ENCODE measurements at places on chromosomes 7 and 10.

- DNase-seq = no peak
These were observed 17.3 kb downstream of the TNPO3 start for GRCh38 chr7:129037585-129037984.

DNA sequence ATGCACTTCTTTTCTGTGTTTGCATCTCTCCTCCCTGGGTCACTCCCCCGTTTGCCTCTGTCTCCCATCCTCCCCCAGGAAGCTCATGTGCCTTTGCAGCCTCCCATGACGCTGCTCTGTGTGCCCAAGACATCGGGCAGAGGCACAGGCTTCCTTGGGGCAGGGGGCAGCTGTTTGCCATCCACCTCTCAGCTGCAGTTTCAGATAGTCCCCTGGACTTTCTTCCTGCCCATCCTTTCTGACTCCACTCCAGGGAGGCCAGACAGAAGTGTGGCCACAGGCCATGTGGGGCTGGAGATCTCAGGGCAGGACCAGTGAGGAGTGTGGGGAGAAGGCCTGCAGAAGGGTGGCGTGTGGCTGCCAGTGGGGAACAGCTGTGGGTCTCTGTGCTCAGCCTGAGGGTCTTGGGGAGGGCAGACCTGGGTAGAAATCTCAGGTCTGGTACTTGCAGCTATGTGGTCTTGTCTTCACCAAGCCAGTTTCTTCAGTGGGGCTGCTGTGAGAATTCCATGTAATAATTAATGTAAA lies 10.6 kb upstream of the SAMD8 start:
- no peak for DNase-seq

DNA sequence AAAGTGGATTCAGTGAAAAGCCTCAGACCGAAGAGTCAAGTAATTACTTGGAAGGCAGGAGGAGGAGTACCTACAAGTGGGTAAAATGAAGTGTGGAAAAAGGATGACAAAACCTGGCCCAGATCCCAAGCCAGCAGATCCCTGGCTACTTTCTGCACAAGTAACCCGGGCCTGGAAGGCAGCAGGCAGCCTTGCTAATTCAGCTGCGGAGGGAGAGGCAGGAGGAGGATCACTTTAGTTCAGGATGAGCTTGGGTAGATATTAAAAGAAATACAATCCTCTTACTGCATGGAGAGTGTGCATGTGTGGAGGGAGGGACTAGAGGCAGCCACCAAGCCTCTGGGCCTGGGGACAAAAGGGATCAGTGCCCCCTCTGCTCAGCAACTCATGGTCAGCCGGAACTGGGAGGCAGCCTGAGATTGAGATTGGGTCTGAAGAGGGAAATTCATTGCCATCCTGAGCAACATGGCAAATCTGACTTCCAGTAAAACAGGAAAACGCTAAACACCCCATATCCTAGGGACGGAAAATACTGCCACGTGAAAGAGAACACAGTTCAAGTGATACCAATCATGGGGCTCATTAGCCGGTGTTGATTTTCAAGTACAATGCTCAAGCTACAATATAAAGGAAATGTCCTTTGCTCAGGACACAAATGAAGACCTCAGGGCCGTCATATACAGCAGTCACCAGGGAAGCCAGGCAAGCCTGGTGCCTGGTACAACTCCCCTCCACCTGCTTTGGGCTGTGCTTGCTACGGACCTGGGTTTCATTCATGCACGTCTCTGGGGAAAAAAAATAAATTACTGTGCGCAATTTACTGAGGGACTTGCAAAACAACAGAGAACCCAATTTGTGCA lies 1.3 kb downstream of the AMPH start:
- no peak for DNase-seq

DNA sequence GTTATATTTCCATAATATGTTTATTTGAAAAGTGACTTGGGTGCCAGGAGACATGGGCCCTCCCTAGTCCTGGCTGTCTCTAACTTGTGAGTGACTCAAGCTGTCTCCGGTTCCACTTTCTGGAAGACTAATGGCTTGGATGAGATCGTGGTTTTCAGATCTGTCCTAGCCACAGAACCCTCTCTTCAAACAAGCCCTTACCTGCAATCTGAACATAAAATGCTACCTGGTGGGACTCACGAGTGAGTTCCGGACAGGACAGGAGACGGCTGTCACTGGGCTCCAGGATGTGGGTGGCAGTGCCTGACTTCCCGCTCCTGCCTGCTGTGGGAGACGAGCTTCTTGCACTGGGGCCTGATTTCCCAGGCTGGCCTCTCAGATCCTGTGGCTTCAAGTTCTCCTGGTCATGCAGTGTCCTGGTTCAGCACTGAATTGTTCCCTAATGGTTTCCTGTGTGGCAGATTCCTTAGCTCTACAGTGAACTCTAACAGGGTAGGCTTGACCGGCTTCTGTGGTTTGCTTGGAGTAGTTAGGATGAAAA lies 26.0 kb upstream of the PFKFB3 start:
- no peak for DNase-seq

DNA sequence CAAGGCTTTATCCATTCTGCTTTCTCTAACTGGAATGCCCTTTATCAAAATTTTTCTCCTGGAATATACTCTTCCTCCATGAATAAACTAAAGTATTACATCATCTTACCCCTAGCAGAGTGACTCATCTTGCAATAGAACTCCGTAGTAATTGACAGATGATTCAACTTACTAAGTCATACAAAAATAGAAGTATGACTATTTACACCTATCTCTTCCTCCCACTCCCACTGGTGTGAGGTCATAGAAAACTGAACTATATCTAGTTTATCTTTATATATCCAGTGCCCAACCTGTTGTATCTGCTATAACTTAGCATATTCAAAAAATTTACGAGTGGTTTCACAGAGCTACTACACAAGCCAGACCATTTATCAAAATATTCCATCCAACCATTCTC lies 26.1 kb downstream of the ABCB1 start:
- DNase-seq = no peak

- DNase-seq = peak; percentile 8
These were observed 40.3 kb downstream of the VIPR2 start for GRCh38 chr7:159104188-159104920.

- no peak for DNase-seq
These were observed 40.9 kb downstream of the PRPF18 start for GRCh38 chr10:13627459-13628310.

GRCh38 chr7:19390795-19391194 lies 245.6 kb upstream of the FERD3L start:
- no peak for DNase-seq

DNA sequence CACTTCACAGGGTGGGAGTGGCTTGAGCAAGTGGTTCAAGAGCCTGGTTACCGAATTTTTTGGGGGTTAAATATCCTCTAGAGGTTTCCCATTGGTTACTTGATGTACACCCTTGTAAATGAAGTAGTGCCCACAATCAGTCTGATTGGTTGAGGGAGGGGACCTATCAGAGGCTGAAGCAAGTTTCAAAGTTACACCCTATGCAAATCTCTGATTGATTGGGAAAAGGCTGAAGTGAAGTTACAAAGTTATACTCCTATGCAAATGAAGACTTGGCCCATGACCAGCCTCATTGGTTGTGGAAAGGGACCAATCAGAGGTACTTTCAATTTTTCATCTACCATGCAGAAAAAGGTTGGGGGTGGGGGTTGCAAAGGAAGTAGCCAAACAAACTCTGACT lies 34.7 kb downstream of the UBE2D4 start:
- DNase-seq = no peak

DNA sequence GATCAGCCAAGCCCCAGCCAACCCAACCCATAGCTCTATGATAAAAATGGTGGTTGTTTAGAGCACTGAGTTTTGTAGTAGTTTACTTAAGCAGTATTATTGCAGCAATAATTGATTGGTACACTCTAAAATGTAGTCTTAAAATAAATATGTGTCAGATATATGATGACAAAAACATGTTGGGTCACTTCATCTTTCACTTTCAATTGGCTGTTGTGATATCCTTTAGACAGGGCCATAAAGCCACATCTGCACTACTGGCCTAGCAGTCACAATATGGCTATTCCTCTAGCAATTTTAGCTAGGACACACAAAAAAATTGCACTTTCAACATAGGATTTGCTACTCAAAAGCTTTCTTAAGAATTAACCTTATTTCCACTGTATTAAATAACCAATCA lies 5.9 kb upstream of the CAV1 start:
- DNase-seq = no peak

GRCh38 chr7:91846436-91846835 lies 34.1 kb downstream of the MTERF1 start:
- DNase-seq = no peak

- DNase-seq = no peak
These were observed 120.6 kb downstream of the ZWINT start for GRCh38 chr10:56240471-56240870.

DNA sequence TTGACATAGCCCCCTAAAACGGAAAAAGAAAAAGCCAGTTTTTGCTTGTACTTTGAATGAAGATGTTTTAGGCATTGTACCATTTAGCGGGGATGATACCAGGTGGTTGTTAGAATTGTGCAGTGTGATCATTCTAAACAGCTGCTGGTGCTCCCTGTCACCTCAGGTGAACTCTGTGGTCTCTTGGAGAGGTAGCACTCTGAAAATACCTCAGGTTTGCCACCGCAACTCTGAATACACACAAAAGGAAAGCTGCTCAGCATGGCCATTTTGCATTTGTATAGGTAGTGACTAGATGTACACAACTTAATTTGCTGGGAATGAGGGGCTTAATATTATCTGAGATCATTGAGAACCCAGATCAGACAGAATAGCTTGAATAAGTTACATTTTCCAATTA lies 52.6 kb downstream of the PLEKHA8 start:
- no peak for DNase-seq

DNA sequence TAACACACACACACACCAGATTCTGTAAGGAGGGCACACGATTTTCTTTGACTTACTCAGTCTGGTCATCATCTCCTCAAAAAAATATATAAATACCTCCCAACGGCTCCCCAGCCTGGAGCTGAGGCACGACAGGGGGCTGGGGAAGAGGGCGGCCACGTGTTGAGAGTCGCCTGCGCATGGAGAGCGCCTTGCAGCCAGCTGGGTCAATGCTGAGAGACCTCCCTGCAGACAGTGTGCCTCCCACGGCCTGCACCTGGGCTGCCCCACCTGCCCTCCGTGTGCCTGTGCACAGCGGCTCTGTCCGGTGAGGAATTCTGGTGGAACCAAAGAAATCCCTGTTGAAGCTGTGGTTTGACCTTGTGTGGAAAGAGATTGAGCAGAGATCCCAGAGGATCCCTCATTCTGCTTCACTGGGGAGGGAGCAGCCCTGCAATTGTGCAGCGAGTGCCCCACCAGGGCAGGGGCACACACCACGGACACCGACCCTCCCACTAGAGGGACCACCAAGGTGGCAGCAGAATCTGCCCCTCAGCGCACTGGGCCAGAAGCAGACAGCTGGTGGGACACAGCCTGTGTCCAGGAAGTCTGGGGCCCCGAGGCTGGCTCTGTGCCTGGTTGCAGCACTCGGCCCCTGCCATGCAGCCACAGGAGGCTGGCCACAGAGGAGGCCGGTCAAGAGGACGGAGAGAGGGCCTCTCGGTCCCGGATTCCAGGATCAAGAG lies 150.5 kb upstream of the PPP2R2D start:
- no peak for DNase-seq

DNA sequence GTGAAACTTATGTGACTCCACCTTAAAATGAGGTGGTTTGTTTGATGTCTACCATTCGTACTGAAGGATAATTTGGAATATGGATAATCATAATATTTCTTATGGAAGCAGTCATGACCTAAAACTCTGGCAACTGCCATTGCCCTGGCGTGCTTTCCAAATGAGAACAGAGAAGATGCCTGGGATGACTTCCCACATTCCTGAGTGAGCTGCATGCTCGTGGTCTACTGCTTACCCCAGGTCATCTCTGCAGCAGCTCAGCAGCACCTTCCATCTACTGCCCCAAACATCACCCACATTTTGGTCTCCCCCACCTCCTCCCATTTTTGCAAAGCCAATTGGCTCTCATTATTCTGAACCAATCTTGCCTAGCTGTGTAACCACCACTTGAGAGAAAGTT lies 40.1 kb downstream of the LYZL1 start:
- no peak for DNase-seq

- DNase-seq = no peak
These were observed 766.9 kb downstream of the XPNPEP1 start for GRCh38 chr10:109156396-109156795.

DNA sequence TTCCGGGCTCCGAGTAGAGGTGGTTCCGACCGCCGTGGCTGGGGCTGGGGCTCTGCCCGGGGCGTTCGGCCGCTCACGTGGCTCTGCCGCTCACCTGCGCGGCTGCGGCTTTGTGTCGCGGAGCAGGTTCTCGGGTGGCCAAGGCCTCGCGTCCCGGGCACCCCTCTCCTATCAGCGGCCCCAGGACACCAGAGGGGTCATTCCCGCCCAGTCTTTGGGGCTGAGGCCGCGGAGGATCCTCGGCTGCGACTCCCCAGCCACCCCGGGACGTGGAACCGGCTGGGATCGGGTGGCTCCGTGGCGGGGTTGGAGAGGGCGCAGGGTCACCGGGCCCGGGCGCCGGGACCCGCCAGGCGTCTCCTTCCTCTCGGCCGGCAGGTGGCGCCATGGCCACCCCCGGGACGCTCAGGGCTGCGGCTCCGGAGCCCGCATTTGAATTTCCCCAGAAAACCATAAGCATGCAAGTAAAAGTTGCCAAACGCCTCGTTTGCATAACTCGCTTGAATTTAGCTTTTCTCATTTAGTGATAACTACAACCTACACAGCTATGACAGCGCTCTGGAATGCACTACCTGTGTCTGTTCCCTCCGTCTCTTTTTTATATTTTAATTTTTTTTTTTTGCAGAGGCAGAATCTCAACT lies 1.2 kb downstream of the COL26A1 start:
- peak; percentile 38 for DNase-seq

- no peak for DNase-seq
These were observed 60.8 kb downstream of the MDH2 start for GRCh38 chr7:76108540-76109233.

GRCh38 chr10:73340121-73340520 lies 18.5 kb downstream of the CFAP70 start:
- no peak for DNase-seq

DNA sequence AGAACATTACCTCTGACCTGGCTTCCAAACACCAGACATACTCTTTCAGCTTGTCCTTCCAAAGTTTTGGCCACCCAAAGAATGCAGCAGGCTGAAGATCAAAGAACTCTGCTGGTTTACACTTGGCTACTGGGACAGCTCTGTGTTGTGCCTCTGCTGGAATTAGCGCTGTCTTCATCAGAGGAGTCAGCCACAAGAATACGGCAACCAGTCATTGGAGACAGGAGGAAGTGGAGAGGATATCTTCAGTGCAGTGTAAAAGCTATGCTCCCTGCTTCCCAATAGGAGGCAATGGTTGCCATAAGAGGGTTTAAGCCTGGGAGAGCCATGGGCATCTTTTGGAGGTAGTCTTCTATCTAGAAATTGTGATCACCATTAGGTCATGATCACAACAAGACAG lies 126.7 kb upstream of the WNT16 start:
- DNase-seq = no peak

DNA sequence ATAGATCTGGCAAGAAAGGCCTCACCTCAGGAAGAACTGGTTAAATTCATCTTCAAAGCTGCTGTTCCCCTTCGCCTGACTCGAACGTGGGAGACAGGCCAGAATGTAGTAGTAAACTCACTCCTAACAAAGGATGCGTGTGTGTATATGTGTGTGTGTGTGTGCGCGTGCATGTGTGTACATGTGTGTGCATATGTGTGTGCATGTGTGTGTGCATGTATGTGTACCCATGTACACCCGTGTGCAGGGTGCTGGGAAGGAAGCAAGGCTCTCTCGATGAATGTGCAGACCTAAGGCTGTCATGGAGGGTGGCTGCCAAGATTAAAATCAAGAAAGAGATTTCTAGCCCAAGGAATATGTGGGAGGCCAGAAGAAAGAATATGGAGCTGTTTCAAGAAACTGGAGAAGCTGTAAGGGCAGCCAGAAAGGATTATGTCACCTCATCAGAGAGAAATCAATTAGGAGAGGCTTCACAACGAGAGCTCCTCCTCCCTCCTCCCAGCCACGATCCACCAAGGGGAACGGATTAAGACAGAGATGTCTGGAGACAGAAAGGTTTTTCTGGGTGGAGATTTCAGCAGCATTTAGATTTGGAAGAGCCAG lies 34.0 kb upstream of the LBX1 start:
- DNase-seq = no peak
